ENCODE measurements at places on chromosomes 5 and 9. TPM values are rescaled to one million over a fixed set of nuclear protein-coding genes. Genes with fewer than 3 reads are reported as not detected.

DNA sequence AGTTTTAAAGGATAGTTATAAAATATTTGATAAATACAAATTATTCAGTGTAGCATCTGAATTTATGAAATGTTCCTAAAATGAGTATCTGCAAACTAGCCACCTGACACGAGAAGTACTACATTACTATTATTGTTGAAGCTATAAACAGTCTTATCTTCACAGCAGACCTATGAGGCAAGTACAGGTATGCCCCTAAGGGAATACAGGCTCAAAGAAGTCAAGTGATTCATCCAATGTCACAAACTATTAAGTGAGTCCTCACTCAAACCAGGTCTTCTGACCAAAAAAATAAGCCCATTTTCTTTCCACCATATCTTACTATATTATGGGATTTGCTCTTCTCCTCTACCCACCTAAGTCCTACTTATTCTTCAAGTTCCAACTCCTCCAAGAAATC is 28.7 kb downstream of the STRBP start:
- no peak for DNase-seq

Gene UBE2QL1
- total RNA-seq: 9.3 TPM

Gene PCDHGB4
- total RNA-seq: 14.9 TPM

- no peak for DNase-seq
Observed at GRCh38 chr5:36703245-36703860, 96.9 kb downstream of the SLC1A3 start.
